Lung (tissue), 17 donors: ENCODE measurements at places on chromosomes 11 and 22. TPM values are rescaled to one million over a fixed set of nuclear protein-coding genes. Genes with fewer than 3 reads are reported as not detected.

Gene HMGXB4
- 24.5 TPM for total RNA-seq

Gene TSKU
- 18.6 TPM for total RNA-seq

Gene OR52I2
- total RNA-seq, result not detected

Gene LINC01488
- total RNA-seq, result not detected

Gene TREH
- total RNA-seq, result 0.17 TPM

Gene CYP2D6
- total RNA-seq, result 1.3 TPM

Gene C1QTNF5
- 28.6 TPM for total RNA-seq

Gene TRPM5
- 0.18 TPM for total RNA-seq

Gene LRRC56
- total RNA-seq, result 3.4 TPM

Gene MADD
- total RNA-seq, result 48.9 TPM
